ENCODE measurements at places on chromosomes 1 and 21.

GRCh38 chr1:150094734-150095265, 27.2 kb downstream of the VPS45 start:
- DNase-seq, result no peak

DNA sequence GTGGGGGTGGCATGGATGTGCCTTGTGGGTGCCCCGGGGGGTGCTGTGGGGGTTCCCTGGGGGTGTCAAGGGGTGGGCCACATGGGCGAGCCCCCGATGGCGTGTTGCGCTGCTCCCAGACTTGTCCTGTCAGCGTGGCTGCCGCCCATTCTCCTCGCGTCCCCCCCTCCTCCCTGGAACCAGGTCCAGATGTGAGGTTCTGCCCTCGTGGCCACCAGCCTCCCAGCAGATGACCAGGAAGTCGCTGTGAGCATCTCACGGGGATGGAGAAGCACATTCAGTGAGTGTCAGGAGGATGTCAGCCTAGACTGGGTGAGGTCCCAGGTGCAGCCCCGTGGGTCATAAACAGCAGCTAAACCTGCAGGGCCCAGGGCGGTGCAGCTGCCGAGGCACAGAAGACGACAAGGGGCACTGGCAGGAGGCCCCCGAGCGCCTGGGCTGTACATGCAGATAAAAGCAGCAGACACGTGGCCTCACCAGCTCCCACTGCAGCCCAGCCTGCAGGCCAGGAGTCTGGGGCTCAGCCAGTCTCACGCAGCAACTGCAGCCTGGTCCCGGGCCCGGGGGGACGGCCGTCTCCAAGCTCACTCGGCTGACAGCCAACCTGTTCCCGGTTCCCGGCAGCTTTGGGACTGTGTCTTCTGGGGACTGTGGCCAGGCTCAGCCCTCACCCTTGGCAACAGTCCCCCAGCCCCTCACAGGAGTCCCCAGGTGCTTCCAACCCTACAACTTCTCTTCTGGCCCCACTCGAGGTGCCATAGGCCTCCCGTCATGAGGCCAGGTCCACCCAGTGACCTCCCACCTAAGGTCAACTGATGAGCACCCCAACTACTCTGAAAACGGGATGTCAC, 17.5 kb upstream of the COL6A2 start:
- no peak for DNase-seq

DNA sequence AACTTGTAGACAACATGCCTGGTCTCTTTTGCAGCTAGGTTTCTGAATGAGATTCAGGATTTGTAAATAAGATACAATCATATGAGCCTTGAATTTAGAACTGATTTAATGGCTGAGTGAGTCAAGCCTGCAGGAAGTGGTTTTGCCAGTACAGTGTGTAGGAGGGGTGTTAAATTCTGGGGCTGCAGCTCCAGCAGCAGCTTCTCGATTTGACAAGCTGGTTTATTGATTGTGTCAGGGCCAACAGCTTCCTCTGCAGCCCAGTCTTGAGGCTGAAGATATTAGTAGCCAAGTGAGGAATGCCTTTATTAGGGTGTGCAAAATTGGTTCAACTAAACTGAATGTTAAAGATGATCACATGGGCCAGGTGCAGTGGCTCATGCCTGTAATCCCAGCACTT, 11.5 kb upstream of the PLA2G5 start:
- DNase-seq, result peak; percentile 46

- peak; percentile 1 for DNase-seq
These were observed 78.9 kb downstream of the UBE2U start for GRCh38 chr1:64282351-64282750.

DNA sequence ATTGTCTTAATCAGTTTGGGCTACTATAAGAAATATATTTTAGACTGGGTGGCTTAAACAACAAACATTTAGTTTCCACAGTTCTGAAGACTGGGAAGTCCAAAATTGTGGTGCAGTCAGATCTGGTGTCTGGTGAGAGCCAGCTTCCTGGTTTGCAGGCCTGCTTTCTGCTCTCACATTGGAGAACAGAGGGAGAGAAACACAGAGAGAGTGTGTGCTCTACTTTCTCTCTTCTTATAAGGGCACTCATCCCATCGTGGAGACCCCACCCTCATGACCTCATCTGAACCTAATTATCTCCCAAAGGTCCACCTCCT, 4.1 kb downstream of the LEPR start:
- DNase-seq, result no peak

- DNase-seq, result no peak
These were observed 34.7 kb upstream of the TMEM125 start for GRCh38 chr1:43235040-43235439.

DNA sequence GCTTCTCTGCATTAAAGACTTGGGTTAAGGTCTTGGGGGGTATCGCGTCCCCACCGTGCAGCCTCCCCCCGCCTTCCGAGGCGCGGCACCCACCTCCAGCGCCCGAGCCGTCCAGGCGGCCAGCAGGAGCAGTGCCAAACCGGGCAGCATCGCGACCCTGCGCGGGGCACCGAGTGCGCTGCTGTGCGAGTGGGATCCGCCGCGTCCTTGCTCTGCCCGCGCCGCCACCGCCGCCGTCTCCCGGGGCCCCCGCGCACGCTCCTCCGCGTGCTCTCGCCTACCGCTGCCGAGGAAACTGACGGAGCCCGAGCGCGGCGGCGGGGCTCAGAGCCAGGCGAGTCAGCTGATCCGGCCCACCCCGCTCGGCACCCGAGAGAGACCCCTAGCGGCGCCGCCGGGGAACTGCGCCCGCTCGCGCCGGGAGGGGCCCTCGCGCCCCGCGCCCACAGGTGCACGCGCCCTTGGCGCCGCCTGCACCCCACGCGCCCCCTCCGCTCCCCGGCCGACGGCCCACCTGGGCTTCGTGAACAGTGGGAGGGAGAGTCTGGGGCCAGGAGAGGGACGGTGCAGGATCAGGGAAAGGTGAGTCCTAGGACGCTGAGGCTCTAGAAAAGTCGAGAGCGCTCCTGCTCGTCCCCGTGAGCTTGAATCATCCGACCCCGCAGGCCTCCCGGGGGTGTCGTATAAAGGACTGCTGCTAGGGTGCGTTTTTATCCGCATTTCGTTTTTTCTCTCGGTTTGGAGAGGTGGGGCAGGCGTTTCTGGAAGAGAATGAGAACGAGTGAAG, at the start of gene APP:
APP (minus strand) TSS at position 300 of the 787 bp plus-strand sequence; CDS start at position 150, 150 bp downstream.
- DNase-seq, result peak; percentile 70

All from hippocampal formation (tissue), 2 donors.